ENCODE measurements at places on chromosomes 6 and 20.

GRCh38 chr6:2187826-2188225 is 57.6 kb downstream of the GMDS start:
- DNase-seq = no peak

DNA sequence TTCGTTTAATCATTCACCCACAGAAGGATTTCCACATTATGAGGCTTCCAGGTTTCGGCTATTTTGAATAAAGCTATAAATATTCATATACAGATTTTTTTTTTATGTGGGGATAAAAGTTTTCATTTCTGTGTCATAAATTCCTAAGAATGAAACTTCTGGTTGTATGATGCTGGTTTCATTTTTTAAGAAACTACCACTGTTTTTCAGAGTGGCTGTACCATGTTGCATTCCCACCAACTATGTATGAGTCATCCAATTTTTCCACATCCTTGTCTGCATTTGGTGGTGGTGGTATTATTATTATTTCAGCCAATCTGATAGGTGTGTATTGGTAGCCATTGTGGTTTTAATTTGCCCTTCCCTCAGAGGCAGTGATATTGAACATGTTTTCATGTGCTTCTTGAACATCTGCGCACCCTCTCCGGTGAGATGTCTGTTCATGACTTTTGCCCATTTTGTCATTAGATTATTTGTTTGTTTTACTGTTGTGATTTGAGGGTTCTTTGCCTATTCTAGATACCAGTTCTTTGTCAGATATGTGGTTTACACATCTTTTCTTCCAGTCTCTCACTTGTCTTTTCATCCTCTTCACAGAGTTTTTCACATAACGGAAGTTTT is 75.5 kb downstream of the DOK5 start:
- no peak for DNase-seq

DNA sequence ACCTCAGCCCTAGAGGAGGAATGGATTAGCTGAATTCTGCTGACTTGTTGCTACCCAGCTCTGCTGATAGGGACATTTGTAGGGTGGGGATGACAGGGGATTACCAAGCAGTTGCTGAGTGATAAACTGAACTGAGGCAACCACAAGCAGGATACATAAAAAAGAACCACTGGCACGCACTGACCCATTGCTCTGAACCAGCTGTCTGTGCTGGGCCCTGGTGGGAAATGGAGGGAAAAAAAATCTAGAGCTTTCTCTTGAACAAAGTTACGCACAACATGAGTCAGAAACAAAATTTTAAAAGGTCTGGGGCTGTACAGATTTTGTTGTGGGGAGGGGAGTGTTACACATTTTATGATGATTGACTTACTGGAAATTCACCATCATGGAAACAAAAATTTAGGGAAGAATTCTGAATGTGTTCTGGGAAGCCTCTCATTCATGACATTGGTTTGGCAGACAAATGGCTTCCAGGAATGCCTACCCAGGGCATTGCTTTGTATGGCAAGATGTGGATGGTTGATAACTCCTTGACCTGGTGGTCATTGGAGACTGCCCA is 37.7 kb downstream of the FOXO3 start:
- DNase-seq = no peak

- DNase-seq = no peak
These were observed 45.4 kb upstream of the PLCG1 start for GRCh38 chr20:41091927-41092326.

- no peak for DNase-seq
These were observed 187.0 kb upstream of the BMP2 start for GRCh38 chr20:6580486-6580885.

GRCh38 chr20:14219801-14220461 is 117.5 kb downstream of the FLRT3 start:
- DNase-seq = no peak

DNA sequence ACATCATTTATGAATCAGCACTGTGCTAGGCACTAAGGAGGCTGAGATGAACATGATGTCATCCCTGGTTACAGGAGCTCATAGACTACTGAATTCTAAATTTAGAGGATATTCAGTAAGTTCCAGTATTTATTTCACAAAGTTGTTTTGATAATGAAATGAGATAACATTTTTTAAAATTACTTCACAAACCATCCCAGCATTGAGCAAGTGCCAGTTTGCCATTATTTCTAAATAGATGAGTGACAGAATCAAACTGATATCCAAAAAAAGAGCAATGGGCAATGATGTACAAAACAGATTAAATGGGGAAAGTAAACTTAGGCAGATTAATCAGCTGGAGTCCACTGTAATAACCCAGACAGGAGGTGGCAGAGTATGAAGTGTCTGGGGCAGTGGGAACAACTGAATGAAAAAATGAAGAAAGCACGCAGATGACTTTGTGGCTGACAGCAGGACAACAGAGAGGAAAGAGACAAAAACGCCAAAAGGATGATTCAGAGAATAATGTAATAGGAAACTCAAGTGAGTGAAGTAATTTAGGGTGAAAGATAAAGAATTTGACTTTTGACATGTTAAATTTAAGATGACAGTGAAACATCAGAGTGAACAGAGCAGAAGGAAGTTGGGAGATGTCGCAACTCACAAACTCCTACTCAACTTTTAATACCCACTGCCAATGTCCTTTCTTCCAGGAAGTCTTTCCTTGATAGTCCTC is 70.2 kb downstream of the RCAN2 start:
- no peak for DNase-seq

DNA sequence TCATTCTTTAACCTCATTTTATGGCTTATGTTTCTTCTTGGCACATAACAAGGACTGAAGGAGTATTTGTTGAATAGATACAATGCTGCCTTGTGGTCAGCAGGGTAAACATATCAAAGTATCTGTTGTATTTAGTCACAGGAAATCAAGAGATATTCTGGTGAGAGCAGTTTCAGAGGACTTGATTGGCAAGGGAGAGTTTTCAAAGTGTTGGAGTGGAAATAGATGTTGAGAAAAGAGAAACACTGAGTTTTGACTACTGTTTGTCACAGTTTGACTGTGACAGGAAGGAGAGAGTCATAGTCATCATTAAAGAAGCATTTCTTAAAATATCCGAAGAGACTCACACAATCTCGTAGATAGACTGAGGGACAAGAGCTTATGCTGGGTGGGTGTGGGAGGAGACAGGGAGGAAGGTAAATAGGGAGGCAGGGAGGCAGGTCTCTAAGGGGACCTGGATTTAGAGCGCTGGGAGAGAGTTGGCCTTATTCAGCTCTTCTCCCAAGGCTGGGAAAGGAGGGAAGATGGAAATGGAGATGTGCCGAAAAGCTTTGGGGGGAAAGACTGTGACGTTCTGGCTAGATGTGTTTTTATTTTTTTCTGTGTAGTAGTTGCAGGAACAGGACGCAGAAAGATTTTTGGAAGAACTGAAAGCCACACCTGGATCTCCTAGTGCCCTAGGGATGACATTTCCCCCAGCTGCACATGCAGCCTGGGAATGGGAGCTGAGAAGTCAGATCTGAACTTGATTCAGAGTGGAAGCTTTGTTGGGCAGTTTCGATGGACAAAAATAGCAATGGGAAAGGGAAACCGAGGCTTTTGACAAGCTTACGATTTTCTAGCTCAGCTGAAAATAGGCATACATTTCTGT is 65.0 kb upstream of the IFNGR1 start:
- DNase-seq = peak; percentile 14

- no peak for DNase-seq
These were observed 6.9 kb downstream of the RIMS4 start for GRCh38 chr20:44803383-44803941.

GRCh38 chr6:81265106-81265505 is 487.4 kb downstream of the TENT5A start:
- no peak for DNase-seq

DNA sequence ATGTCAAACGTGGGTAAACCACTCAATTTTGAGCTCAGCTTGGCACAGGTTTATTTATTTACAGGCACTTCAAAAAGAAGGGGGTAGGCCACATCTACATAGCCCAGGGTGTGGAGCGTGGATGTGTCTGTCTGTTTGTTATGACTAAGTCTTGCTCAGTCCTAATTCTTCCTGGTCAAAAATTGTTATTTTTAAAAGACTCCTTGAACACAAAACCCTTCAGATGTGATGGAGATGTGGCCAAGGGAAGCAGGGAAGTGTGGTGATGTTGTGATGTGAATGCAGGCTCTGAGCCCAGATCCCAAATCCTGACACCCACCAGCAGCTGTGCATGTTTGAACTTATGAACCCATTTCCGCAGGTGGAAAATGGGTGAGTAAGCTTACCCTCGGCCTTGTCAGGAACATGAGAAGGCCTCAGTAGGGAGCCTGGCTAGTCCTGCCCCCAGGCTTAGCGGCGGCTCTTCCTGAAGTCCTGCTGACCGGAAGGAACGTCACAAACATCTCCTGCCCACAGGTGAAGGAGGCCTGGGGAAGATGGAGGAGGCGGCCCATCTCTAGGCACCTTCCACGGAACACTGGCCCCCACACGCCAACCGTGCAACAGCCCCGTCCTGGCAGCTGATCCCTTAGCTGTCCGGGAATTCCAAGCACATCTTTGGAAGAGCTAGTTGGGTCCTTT is 119.7 kb downstream of the MYLK4 start:
- no peak for DNase-seq

DNA sequence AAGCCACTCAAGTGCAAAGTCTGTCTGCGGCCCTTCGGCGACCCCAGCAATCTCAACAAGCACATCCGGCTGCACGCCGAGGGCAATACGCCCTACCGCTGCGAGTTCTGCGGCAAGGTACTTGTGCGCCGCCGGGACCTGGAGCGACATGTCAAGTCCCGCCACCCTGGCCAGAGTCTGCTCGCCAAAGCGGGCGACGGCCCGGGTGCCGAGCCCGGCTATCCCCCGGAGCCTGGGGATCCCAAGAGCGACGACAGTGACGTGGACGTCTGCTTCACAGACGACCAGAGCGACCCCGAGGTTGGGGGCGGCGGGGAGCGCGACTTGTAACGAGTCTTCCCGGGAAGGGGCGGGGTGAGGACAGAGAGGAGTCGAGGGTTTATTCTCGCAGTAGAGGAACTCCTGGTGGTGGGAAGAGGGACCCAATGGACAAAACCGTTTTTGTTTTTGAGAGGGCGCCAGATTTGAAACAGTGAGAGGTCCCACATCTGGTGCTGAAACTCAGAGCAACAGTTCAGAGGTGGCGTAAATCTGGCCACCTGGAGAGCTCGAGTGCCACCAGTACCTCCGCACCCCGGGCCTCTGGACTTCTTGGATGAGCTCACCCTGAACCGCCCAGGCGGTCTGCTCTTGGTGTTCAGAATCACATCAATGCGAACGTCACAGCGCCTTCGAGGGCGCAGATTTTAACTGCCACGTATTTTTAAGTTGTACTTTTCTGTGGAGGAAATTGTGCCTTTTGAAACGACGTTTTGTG is 8.0 kb downstream of the PRDM13 start:
- DNase-seq = no peak

DNA sequence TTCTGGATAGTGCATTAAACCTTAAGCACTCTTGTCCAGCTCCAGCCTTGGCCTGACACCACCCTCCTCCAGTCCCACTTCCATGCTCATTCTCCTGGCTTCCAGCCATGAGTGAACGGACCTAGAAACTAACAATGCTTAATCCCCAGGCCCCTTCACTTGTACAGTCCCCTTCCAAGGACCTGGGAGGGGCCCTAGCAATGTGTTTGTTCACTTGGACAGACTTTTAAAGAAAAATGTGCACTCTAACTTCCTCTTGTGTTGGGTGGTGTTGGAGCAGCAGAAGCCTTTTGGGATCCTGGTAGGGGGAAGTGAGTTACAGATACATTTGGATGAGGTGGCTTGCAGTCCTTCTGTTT is 48.9 kb upstream of the CCN6 start:
- no peak for DNase-seq

DNA sequence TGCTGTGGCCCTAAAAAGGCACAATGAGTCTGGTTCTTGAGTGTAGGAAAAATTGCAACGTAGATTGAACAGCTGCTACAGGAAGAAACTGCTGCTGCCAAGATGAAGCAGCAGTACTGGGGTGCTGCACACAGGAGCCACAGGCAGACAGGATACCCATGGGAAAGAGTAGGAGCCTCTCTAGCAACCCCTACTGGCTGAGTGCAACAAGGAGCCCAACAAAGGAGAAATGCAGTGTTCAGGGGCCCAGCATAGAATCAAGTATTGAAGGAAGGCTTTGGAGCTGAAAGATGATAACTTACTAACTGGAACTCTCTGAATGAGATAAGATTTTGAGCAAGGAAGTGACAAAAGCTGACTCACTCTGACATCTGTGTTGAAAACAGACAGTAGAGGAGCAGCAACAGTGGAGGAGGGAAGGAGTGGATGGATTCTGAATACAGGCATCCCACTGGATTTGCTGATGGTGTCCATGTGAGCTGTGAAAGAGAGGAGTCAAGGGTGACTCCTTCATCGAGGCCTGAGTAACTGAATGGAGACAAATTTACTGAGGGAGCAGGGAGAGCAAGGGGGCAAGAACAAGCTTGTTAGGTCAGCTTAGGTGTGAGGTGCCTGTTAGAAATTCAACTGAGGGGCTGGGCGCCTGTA is 534.7 kb upstream of the JARID2 start:
- DNase-seq = no peak
